ENCODE measurements at places on chromosomes 6 and 20.

DNA sequence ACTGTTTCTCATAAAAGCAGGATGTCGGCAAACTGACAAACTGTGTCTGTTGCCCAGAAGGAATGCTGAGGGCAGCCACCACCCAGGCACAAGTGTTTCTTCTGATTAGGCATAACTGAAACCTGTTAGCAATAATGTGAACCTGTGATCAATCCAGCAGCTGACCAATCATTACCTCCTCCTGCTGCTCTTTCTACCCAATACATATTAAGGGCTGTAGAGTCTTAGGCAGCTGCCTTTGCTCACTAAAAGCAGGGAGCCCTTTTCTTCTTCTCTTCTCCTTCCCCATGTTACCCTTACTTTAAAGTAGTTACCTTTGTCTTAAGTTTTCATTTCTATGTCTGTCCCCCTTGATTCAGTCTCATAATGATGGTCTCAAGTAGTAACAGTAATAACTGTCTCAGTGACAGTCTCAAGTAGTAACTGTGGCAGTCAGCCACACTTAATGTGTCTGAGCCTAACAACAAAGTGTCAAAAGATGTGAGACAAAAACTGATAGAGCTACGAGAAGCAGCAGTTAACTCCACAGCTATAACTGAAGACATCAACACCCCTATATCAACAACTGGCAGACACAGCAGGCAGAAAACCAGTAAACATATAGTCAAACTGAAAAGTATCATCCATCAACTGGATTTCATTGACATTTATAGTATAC lies 37.0 kb downstream of the RANBP9 start:
- no peak for DNase-seq

- DNase-seq = no peak
Measured at GRCh38 chr20:42634156-42634555, 555.5 kb downstream of the PTPRT start.

GRCh38 chr20:43316271-43316670 lies 126.6 kb upstream of the PTPRT start:
- DNase-seq = no peak

DNA sequence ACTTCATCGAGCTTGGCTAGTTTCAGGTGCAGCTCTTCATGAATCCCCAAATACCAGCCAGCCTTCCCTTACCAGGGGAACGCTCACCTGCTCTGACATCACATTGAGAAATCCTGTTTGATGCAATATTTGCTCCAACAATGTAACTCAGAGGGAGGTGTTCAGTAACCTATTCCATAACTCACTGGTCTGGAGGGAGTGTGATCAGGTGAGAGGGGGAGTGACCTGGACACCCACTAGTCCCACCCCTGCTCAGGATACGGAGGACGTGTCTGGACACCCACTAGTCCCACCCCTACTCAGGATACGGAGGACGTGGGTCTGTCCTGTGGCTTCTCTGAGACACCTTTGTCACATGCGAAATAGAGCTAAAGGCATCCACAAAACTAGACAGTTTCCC lies 70.3 kb downstream of the HUS1B start:
- no peak for DNase-seq

- DNase-seq = peak; percentile 59
Measured at GRCh38 chr20:45095805-45096238, 5.1 kb downstream of the KCNS1 start.

DNA sequence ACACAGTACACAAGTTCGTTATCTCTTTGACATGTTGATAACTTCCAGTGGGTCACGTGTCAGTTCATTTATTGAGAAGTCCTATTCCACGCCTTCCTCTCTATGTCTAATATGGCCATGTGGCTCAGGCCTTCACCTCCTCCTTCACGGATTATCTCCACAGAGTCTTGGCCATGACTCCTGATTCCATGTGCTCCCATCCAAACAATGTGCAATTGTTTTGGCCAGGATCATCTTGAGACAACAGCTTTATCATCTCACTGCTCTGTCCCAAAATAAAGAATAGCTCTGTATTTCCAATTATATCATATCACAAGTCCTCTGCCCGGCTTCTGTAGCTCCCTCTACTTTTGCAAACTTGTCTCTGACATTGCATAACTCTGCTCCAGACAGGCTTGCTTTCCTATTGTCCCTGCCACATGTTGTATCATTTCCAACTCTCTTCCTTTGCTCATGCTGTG lies 11.1 kb upstream of the TXNDC5 start:
- no peak for DNase-seq

DNA sequence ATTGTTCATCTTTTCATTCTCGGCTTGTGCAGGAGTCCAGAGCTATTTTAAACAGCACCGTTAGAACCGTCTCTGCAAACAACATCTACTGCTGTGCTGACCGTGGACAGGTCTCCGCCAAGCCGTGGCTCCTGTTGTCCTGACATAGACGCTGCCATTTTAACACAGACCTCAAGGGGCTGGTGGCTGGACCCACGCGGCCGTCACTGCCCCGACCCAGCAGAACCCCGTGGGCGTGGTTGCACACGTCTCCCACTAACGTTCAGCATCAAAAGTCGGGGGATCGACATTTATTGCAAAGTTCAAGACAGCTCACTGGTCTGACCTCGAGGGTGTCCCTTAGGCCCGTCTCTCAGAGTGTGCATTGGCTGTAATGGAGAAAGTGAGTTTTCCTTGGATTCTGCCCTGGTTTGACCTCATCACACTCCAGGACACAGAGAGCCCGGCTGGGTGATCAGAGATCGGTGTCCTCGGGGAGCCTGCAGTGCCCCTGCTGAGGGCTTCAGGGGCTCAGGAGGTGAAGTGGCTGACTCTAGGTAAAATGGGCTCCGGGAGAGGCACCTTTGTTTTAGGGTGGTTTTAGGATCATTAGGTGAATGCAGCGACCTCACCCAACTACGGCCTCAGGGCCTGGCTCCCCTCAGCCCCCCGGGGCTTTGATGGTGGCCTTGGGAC lies 363.2 kb downstream of the THBS2 start:
- DNase-seq = no peak

DNA sequence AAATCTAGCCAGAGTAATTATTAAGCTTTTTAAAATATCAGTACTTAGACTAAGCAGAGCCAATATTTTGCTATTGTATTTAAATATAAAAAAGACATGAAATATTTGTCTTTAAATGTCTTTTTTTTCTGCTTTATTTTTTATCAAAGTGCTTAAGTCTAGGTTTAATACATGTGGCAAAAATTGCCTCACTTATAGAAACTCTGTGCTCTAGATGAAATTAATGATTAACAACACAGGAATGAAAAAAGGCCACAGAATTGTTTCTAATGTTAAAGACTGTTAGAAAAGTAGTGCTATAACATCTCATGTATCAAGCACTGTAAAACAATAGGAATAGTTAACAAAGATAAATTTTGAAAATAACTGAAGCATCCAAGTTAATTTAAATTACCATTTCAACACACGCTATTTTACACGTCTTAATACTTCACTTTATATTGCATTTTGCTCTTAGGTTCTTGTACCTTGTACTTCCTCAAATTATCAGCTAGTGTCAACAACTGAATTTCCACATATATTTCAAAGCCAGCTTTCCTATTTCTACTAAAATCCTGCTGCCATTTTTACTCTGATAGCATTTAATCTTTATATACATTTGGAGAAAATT lies 1515.1 kb downstream of the HACE1 start:
- DNase-seq = no peak

DNA sequence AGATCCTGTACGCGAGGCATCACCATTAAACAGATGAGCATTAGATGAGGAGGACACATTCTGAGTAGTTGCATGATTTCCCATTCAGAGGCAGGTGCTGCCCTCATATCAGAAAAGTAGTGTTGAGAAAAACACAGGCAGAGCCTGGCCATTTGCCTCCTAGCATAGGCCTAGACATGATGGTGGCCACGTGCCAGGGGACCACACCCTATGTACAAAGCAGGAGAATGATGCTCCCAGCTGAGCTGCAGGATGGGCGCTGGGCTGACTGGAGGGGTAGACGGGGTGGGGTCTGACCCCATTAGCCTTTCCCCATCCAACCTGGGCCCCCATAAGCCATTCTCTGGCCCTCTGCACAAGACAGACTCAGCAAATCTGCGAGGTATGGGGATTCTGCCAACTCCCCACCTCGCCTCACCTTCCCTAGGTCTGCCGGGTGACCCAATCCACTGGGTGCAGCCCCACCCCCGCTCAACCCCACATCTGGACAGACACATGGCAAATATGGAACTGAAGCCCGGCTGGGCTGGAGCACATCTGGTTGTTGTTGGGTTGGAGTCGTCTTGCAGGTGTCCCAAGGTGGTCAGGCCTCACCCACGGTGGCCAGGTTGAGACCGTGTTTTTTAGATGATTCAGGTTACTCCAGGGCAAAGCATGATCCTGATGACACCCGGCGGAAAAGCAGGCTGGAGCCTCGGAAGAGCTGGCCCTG lies 13.9 kb downstream of the PI16 start:
- no peak for DNase-seq

- DNase-seq = no peak
Measured at GRCh38 chr6:4320860-4321259, 185.5 kb upstream of the ECI2 start.

- no peak for DNase-seq
Measured at GRCh38 chr20:17584689-17585088, 14.8 kb downstream of the DSTN start.

DNA sequence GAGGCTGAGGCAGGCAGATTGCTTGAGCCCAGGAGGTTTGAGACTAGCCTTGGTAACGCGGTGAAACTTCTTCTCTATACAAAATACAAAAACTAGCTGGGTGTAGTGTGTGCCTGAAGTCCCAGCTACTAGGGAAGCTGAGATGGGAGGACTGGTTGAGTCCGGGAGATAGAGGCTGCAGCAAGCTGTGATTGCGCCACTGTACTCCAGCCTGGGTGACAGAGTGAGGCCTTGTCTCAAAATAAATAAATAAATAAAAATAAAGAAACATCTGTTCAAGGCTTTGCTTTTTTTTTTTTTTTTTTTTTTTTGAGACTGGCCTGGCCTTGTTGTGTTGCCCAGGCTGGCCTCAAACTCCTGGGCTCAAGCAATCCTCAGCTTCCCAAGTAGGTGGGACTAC lies 23.7 kb upstream of the SLC23A2 start:
- no peak for DNase-seq

GRCh38 chr6:52115145-52115741 lies 27.8 kb upstream of the PKHD1 start:
- DNase-seq = no peak

GRCh38 chr20:51387125-51387875 lies 155.2 kb downstream of the NFATC2 start:
- no peak for DNase-seq

GRCh38 chr6:137403855-137404254 lies 90.3 kb downstream of the OLIG3 start:
- no peak for DNase-seq

DNA sequence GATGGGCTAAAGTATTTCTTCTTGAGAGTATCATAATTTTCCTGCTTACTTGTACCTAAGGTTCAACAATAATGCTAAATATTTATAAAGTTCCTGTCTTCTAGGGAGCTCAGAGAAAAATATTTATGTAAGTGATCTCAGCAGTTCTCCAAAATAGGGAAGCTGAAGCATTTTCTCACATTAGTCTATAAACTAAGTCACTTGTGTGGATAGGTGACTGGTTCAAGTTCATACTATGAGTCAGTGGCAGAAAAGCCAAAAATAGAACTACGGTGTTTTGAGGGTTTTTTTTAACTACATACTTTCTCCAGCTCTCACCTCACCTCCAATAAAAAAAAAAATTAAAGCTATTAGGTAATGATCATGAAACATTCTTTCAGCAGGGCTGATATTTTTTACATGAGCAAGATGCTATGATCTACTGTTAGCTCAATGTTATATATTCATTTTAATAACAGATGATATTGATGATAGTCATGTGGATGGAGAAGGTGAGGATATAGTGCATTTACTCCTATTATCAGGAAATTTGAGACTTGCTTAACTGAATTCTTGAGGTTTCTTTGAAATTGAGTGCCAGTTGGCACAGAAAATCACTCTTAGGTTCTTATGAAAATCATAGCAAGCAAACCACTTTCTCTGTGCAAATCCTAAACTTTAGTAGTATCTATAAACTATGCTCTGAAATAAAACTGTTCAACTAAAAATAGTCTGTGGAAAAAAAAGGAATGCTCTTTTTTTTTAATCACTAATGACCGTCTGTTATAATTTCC lies 4.1 kb upstream of the MOXD1 start:
- DNase-seq = no peak

DNA sequence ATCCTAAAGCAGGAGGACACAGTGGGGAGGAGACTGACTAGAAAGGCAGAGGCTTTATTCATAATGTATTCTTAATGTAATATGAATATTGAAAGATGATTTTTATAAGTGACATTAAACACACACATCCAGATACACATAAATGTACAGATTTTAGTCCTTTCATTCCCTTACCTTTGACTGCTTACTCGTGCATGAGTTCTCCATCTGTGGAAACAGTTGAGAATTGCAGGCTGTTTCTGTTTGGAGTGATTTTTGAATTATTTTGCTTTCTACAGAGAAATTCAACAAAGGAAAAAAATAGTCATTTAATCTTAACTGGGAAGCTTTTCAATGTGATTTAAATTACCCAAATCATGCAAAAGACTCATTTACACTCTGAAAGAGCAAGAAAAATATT lies 136.5 kb downstream of the RIMS1 start:
- no peak for DNase-seq

- DNase-seq = no peak
Measured at GRCh38 chr20:50425076-50425475, 85.1 kb upstream of the PTPN1 start.

GRCh38 chr6:15417811-15418210 lies 171.9 kb downstream of the JARID2 start:
- DNase-seq = no peak

DNA sequence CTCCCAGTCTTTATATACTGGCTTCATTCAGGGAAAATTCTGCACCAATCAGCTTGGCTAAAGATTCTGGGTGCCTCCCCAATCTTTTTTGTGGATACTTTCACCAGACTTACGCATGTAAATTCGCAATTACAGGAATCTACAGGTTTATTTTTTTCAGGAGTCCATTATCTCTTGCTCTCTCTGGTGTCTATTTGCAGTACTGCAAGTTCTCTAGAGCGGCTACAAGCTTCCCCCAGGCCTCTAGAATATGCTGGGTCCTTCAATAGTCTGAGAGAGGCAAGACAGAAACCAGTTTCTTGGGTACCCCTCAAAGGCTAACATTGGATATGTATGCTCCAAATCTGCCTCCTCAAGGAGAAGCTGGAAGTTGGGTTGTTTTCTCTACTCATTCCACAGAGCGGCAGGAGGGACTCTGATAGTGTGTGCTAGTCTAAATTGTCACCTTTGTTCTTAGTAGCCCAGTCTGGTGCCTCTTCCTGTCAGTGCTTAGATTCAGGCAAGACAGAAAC lies 58.5 kb downstream of the SUN5 start:
- DNase-seq = no peak

DNA sequence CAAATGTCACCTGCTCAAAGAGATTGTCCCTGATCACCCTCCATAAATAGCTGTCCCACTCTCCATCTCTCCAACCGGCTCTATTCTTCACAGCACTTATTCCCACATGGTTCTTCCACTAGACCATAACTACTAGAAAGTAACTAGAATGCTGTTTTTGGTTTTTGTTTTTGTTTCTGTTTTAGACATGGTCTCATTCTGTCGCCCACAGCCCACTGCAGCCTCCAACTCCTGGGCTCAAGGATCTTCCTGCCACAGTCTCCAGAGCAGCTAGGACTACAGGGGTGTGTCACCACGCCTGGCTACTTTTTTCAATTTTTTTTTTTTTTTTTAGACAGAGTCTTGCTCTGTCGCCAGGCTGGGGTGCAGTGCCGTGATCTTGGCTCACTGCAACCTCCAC lies 12.2 kb downstream of the MMP24 start:
- no peak for DNase-seq

Data from memory B cell (primary cell).